Osteocyte (in vitro differentiated cells): ENCODE measurements at places on chromosomes 7 and 10. TPM values are rescaled to one million over a fixed set of nuclear protein-coding genes. Genes with fewer than 3 reads are reported as not detected.

DNA sequence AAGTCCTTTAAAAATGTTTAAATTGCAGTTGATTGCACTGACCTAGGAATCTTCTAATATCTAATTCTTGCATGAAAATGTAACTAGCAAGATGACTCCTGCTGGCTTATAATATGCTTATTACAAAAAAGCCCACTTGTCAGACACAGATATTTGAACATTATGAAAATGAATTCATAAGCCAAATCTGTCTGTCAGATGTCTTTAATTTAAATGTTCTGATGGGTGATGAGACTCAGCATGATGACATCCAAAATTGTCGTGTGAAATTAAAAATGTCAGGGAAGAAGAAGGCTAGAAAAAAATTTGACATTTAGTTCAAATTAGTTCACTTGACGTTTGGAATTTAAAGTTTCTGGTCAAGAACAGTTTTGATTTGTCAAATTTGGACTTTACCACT is 277.8 kb downstream of the PHF14 start:
- no peak for DNase-seq

GRCh38 chr7:135898226-135898625 is 78.9 kb downstream of the MTPN start:
- DNase-seq = peak; percentile 0

The UNCX gene
- not detected in 2 replicates for total RNA-seq

The ARL3 gene
- total RNA-seq = 11.6 and 12.6 TPM in 2 replicates

DNA sequence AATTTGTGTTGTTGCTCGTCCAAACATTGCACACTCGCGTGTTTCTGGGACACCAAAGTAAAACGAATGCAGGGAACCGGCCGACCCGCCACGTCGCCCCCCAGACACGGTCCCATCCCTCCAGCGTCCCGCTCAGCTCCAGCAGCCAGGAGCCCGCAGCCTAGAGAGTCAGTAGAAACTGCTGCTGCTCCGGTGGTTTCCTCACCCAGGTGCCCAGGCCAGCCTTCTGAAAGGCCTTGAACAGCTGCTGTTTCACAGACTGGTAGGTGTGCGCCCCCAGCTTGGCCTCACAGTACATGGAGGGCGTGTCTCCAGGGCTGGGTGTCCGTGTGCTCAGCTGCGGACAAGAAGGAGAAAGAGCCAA is 126.8 kb downstream of the WDR37 start:
- DNase-seq = no peak

GRCh38 chr7:37028909-37029440 is 304.7 kb upstream of the AOAH start:
- no peak for DNase-seq

DNA sequence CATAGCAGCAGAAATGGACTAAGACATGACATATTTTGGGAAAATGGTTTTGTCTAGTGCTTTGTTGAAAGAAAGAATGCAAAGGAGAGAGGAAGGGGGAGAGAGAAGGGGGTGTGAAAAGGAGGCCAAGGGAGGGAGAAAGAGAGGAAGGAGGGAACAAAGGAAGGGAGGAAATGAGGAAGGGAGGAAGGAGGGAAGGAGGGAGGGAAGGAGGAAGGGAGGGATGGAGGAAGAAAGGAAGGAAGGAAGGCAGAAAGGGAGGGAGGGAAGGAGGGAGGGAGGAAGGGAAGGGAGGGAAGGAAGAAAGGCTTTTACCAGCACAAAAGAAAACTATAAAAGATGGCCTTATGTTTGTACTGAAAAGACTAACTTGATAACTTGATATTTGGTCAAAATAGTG is 65.1 kb upstream of the ST8SIA6 start:
- no peak for DNase-seq

GRCh38 chr10:85642421-85643170 is 724.0 kb downstream of the GRID1 start:
- no peak for DNase-seq

The MMP21 gene
- total RNA-seq = 0.18 TPM in 1 of 2 replicates, not detected in the other

GRCh38 chr10:118767297-118768040 is 12.7 kb upstream of the CACUL1 start:
- DNase-seq = no peak

DNA sequence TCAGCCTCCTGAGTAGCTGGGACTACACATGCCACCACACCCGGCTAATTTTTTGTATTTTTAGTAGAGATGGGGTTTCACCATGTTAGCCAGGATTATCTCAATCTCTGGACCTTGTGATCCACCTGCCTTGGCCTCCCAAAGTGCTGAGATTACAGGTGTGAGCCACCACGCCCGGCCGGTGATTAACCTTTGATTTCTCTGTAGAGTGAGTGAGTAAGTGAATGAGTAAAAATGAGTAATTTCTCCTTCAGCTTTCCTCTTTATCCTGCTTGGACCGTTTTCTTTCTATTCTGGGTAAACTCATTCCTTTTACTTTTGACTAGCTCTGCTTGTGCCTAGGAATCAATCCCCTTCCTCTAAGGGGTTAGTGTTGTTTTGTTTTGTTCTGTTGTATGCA is 36.8 kb downstream of the ST7 start:
- DNase-seq = no peak

The NKX1-2 gene
- not detected in 2 replicates for total RNA-seq

- no peak for DNase-seq
Observed at GRCh38 chr7:138564365-138564764, 104.3 kb downstream of the TRIM24 start.

The ERCC6 gene
- total RNA-seq = 184 and 187 TPM in 2 replicates

- DNase-seq = peak; percentile 85
Observed at GRCh38 chr10:119199231-119199992, 8.0 kb upstream of the GRK5 start.

GRCh38 chr10:69826789-69827554 is 25.3 kb downstream of the COL13A1 start:
- no peak for DNase-seq

The C10orf105 gene
- not detected in 2 replicates for total RNA-seq

DNA sequence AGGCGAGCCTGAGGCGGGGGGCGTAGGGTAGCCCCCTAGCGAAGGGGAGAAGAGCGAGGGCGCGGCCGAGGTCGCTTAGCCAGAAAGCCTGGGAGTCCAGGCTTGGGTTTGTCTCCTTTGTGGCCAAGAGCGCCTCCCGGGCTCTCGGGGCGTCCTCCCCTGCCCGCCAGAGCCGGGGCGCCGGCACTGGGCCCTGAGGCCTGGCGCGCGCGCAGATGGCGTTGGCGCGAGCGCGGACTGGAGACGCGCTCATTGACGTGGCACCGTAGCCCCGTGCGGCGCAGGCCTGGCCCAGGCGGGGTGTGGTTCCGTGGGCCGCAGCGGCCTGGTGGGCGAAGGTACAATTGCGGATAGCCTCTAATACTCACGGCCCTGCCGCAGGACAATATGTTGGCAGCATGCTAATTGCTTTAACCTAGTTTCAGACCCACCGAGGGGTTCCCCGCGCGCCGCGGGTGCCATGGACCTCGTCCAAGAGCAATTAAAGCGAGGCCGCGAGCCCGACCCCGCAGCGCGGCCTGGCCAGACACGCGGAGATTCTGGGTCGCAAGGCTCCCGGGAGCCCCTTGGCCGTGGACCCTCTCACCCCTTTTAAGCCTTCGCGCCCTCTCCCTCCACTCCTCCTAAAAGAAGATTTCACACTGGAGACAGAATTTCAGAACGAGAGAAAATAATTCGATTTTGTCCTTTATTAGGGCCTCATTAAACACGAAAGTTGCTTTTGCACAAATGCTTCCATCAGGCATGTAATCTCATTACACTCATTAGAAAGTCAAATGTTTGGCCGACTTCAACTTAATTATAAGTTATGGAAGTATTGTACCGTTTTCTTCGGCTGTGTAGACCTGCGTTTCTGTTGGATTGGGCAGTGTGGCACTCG is 3.1 kb downstream of the PTF1A start:
- DNase-seq = no peak

- DNase-seq = no peak
Observed at GRCh38 chr7:44077061-44077460, 5.3 kb downstream of the POLM start.

The NEUROD6 gene
- not detected in 2 replicates for total RNA-seq

The TMEM273 gene
- not detected in 2 replicates for total RNA-seq

DNA sequence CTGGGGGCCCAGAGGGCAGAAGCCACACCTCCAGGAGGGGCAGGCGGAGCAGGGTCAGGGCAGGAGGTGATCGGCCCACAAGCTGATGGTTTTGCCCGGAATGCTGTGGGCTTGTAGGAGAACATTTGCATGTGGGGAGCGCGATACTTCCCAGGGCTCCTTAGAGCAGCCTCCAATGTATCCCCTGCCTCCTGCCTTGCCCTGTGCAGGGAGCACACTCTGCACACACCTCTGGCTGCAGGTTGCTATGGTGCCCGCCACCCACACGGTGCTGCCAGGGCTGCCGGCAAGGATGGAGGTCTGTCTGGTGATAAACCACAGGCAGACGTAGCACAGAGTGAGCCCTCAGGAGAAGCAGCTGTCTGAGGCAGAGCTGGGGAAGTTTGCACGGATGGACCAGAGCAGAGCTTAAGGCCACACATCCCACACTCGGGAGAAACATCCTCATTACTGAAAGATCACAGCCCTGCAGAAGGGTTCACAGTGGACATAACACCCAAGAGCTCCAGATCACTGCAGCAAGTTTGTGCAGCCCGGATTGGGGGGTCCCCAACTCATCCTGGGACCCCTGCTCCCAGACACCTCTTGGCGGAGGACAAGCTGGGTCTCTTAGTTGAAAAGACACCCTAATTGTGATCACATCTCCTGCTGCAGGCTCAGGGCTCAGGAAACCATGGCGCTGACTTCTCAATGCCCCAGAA is 41.8 kb downstream of the VIPR2 start:
- DNase-seq = no peak

The MOGAT3 gene
- total RNA-seq = not detected in 2 replicates

GRCh38 chr10:33559105-33559504 is 224.6 kb upstream of the NRP1 start:
- no peak for DNase-seq

- no peak for DNase-seq
Observed at GRCh38 chr7:129205987-129206785, 17.8 kb downstream of the SMO start.

- DNase-seq = no peak
Observed at GRCh38 chr10:63261496-63261895, 128.4 kb downstream of the NRBF2 start.

DNA sequence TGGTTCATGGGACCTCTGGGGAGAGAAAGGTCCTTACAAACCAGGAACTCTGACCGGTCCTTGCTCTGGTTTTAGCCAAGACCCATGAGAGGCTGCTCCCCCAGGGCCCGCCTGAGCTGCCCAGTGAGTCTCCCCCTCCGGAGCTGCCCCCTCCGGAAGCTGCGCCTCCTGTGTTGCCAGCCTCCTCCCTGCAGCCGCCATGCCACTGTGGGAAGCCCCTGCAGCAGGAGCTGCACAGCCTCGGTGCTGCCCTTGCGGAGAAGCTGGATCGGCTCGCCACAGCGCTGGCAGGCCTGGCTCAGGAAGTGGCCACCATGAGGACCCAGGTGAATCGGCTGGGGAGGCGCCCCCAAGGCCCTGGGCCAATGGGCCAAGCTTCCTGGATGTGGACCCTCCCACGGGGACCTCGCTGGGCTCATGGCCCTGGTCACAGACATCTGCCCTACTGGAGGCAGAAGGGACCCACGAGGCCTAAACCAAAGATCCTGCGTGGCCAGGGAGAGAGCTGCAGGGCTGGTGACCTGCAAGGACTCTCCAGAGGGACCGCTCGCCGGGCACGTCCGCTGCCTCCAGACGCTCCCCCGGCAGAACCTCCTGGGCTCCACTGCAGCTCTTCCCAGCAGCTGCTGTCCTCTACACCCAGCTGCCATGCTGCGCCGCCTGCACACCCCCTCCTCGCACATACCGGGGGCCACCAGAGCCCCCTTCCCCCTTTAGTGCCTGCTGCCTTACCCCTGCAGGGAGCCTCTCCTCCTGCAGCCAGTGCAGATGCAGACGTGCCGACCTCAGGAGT is 40.1 kb downstream of the ZNF467 start:
- DNase-seq = peak; percentile 83

- no peak for DNase-seq
Observed at GRCh38 chr10:116769791-116770190, 27.4 kb upstream of the HSPA12A start.

GRCh38 chr10:127047878-127048238 is 142.6 kb downstream of the DOCK1 start:
- no peak for DNase-seq

DNA sequence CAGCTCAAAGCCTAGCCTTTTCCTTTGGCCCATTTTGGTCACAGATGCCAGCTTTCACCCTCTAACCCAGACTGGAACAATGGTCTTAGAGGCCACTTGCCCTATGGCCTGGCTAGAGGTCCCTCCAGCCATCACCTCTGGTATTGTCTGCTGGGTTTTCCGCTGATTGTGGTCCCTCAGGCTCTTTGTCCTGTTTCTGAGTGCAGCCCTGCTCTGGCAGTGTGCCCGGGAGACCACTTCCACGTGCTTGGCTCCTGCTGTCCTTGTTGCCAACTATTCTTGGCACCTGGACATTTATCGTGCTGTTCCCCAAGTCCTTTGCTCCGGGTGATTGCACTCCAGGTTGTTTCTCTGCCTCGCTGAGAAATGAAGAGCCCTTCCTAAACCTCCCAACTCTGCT is 53.3 kb upstream of the FAM180A start:
- no peak for DNase-seq

GRCh38 chr7:99340659-99341058 is 15.0 kb downstream of the ARPC1A start:
- no peak for DNase-seq

DNA sequence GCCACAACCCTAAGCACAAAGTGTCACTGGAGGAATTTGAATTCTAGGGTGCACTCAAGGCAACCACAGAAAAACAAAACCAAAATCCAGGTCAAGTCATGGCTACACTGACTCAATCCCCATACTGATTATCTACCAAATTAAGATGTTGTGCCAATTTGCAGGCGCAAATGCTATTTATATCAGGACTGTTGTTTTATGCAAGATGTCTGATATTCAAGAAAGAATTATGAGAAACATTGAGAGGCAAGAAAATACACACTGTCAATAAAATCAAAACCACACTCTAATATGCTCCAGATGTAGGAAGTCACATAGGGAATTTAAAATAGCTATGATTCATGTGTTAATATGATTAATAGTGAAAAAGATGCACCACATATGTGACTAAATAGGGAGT is 141.3 kb upstream of the MINDY3 start:
- no peak for DNase-seq

DNA sequence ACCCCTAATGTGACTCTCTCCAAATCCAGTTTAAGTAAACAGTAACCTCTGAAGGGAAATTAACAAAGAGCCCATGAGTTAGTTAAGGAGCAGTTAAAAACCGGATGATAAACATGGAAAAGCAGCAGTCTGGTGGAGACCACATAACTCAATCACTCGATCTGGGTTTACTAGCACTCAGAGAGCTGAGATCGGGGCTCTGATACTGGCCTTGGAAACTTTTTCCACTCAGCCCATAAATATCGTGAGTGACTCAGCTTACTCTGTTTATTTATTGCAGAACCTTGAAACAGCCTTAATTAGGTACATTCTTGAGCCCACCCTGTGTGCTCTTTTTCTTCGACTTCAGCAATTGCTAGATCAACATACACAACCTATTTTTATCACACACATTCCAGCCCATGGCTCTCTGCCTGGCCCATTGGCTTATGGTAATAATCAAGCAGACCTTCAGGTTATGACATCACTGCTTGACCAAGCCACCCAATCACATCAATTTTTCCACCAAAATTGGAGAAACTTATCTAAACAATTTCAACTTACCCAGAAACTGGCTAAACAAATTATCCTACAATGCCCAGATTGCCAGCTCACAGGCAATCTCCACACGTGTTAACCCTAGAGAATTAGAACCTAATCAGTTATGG is 82.2 kb upstream of the GPR22 start:
- no peak for DNase-seq
